Gastrocnemius medialis (tissue), 4 donors: ENCODE measurements at places on chromosomes 6 and 20. TPM values are rescaled to one million over a fixed set of nuclear protein-coding genes. Genes with fewer than 3 reads are reported as not detected.

APOBEC2 gene
- 97.2 TPM for total RNA-seq

DNA sequence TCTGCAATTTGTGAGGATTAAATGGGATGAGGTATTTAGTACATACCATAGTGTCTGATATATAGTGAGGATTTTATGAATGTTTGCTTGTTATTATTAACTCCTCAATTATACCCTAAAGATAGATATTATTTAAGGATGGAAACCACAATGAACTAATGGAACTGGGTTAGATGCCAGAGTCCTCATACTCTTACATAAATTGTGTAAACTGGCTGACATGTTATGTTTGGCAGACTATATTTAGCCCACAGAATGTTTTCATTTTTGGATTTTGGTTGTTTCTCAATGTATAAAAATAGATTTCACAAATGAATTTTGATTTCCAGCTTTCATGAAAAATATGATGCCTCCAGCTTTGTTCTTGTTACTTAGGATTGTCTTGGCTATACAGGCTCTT is 37.6 kb downstream of the HTR1B start:
- H3K4me1 ChIP-seq = no peaks in the 10 kb centered on the region
- no peak for DNase-seq
- H3K27ac ChIP-seq = no peak overlapping the region
- no peaks in the 10 kb centered on the region for H3K27me3 ChIP-seq
- H3K36me3 ChIP-seq = no peaks in the 10 kb centered on the region

DNA sequence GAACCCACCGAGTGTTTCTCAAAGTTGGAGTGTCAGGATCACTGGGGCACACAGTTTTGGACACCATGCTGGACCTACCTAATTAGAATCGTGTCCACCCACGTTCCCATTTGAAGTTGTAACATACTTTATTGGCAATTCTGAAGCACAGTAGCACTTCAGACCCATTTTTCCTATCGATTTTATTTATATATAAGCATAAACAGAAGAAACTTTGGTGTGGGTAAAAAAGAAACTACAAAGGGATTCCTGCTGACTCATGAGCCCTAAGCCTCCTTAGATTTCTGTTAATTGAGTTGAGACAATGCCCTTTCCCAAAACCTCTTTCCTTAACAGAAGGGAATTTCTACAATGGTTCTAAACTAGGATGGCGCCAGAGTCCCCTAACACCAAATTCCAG is 398.0 kb downstream of the CDKAL1 start:
- H3K36me3 ChIP-seq = no peaks in the 10 kb centered on the region
- H3K4me3 ChIP-seq = no peak overlapping the region
- no peaks in the 10 kb centered on the region for H3K27me3 ChIP-seq
- no peaks in the 10 kb centered on the region for H3K4me1 ChIP-seq
- H3K27ac ChIP-seq = no peak overlapping the region

- DNase-seq = no peak
- H3K4me3 ChIP-seq = no peak overlapping the region
- no peaks in the 10 kb centered on the region for H3K27me3 ChIP-seq
- no peaks in the 10 kb centered on the region for H3K4me1 ChIP-seq
- no peak overlapping the region for H3K27ac ChIP-seq
Measured at GRCh38 chr20:19041787-19042186, 170.7 kb upstream of the SLC24A3 start.

- no peak overlapping the region for H3K4me3 ChIP-seq
- no peaks in the 10 kb centered on the region for H3K27me3 ChIP-seq
- DNase-seq = no peak
- H3K4me1 ChIP-seq = no peaks in the 10 kb centered on the region
- H3K27ac ChIP-seq = no peak overlapping the region
Measured at GRCh38 chr6:6772751-6773150, 184.2 kb downstream of the LY86 start.

DNA sequence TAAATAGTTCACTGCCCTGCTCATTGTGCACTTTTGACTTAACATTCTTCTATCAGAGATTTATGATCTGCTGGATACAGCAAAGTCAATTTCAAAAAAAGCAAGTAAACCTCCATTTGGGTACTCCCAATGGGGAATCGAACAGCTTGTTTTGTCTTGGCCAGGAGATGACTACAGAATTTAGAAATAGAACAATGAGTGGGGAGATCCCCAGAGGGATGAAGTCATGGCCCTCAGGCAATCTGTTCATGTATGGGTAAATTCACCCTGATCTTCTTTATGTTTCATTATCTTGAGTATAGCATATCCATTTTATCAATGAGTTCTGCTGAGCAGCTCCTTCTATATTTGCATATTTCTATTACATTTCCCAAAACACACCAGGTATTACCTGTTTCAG is 1681.9 kb downstream of the HACE1 start:
- no peak for DNase-seq
- H3K4me1 ChIP-seq = no peaks in the 10 kb centered on the region
- H3K4me3 ChIP-seq = no peak overlapping the region
- H3K36me3 ChIP-seq = no peaks in the 10 kb centered on the region
- no peaks in the 10 kb centered on the region for H3K27me3 ChIP-seq

DNA sequence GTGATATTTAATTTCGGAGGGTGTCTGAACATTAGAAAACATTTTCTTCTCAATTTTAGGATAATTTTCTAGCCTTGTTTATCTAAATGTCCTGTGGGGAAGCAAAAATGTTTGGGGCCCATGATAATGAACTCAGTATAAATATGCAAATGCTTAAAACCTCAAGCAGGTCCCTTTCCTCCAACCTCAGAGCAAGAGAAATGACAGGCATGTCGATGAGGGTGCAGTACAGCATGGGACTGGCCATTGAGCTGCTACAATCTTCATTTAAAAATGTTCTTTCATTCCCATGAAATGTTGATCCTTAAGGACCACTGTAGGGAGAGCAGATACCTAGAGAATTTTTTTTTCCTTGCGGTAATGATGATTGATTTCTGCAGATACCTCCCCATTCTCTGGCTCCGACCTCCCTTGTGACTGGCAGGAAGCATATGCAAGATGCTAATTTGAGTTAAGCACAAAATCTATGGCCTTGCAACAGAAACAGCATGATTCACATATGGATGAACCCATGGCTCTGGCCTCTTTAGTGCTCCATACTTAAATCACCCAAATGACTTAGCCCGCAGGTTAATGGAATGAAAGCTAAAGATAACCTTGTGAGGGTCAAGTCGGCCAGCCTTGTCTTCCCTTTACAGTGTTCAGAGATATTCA is 243.3 kb downstream of the SOX4 start:
- no peak overlapping the region for H3K4me3 ChIP-seq
- H3K4me1 ChIP-seq = no peaks in the 10 kb centered on the region
- no peak overlapping the region for H3K27ac ChIP-seq
- DNase-seq = no peak

DNA sequence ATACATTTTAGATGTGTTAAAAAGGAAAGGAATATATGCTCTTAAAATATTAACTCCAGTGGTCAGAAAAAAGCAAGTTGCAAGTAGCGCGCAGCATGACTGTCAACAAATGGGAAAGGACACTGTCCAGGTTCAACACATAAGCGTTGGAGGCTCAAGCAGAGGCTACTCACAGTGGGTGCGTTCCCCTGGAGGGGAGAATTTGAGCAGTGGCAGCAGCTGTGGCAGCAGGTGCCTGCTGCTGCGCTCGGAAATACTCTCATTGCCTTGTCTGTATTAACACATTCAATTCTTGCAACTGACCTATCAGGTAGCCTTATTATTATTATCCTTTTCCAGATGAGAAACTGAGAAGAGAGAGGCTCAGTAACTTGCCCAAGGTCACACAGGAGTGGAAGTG is 21.9 kb upstream of the CCN6 start:
- H3K27ac ChIP-seq = no peak overlapping the region
- no peak overlapping the region for H3K4me3 ChIP-seq
- DNase-seq = no peak
- no peaks in the 10 kb centered on the region for H3K27me3 ChIP-seq
- H3K4me1 ChIP-seq = peaks cover 2% of the 10 kb centered on the region
- H3K36me3 ChIP-seq = no peaks in the 10 kb centered on the region

DNA sequence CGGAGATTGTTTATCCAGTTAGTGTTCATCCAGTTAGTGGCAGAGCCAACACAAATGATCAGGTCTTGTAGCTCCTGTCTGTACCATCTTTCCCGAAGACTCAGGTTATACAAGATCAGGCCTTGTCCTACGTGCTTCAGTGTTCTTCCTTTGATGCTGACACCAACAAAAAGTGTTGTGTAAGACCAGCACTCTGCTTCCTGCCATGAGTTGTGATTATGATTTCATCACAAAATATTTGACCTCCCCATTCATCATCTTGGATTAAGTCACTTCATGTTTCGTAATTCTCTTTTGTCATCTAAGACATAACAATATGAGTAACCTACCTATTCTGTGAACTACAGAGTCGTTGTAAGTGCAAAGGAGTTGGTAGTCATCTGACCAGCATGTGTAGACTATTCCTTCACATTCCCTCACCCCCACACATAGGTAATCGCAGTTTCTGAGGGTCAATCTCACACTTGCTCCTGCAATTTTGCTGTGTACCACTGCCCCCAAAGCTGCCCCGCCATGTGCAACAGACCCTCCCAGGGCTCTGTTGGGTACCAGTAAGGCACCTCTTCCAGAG is 135.6 kb upstream of the SLC22A23 start:
- no peak overlapping the region for H3K27ac ChIP-seq
- no peak overlapping the region for H3K4me3 ChIP-seq
- no peak for DNase-seq
- H3K27me3 ChIP-seq = no peaks in the 10 kb centered on the region

GRCh38 chr6:139369568-139370282 is 4.7 kb downstream of the CITED2 start:
- H3K27me3 ChIP-seq = no peaks in the 10 kb centered on the region
- peaks cover 24% of the 10 kb centered on the region for H3K4me1 ChIP-seq
- peak overlapping the region; percentile 87 for H3K4me3 ChIP-seq
- peak overlapping the region; percentile 96 for H3K27ac ChIP-seq

- H3K4me1 ChIP-seq = no peaks in the 10 kb centered on the region
- no peak overlapping the region for H3K4me3 ChIP-seq
- no peaks in the 10 kb centered on the region for H3K27me3 ChIP-seq
- H3K36me3 ChIP-seq = no peaks in the 10 kb centered on the region
Measured at GRCh38 chr20:15653396-15654207, 919.6 kb downstream of the KIF16B start.

COL12A1 gene
- 24.2 TPM for total RNA-seq

GRCh38 chr6:43264599-43265145 is 21.4 kb downstream of the TTBK1 start:
- DNase-seq = no peak
- H3K27me3 ChIP-seq = peaks cover 7% of the 10 kb centered on the region
- H3K27ac ChIP-seq = no peak overlapping the region
- H3K36me3 ChIP-seq = no peaks in the 10 kb centered on the region

ECI2 gene
- total RNA-seq = 89.1 TPM

GRCh38 chr6:44386929-44387345 is 569 bp upstream of the CDC5L start:
- H3K27ac ChIP-seq = peak overlapping the region; percentile 97
- no peaks in the 10 kb centered on the region for H3K36me3 ChIP-seq
- peak overlapping the region; percentile 96 for H3K4me3 ChIP-seq
- no peak for DNase-seq

SLC52A3 gene
- 0.15 TPM for total RNA-seq

- no peaks in the 10 kb centered on the region for H3K27me3 ChIP-seq
- peaks cover 5% of the 10 kb centered on the region for H3K4me1 ChIP-seq
- DNase-seq = no peak
- no peaks in the 10 kb centered on the region for H3K36me3 ChIP-seq
Measured at GRCh38 chr6:18269253-18269652, 4.9 kb upstream of the DEK start.

SMIM29 gene
- 36.5 TPM for total RNA-seq

ELOVL2 gene
- 1.1 TPM for total RNA-seq

KCNB1 gene
- total RNA-seq = 7.6 TPM

DNA sequence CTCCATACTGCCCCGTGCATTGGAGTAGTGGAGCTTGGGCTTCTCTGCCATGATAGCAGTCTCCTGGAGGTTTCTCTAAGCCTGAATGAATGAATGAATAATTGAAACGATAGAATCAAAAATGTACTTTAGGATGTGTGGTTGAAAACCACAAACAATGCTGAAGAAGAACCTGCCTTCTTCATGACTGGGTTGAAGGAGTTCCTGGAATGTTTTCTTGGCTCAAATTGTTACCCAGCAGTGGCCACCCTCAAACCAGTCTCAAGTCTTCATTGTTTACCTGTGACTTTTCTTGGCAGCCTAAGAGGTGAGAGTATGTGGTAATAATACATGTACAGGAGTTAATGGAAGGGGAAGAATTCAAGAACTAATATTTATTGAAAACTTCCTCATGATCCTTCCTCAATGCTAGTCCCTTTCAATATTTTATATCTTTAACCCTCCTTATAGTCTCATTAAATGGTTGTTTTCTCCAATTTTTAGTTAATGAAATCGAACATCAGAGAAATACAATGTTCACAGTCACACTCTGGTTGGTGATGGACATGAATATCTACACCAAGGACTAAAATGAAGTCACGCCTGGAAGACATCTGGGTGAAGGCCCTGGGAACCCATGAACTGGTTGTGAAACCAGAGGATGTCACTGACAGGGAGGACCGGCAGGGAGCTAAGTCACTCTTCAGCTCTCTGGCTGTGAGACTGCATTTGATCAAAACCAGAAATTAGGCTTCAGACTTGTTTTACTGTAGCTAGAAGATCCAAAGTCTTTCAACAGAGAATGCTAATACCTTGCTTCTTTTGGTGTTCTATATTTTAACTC is at the start of gene GSTA5:
GSTA5 (minus strand) TSS at position 51 of the 823 bp plus-strand sequence.
- H3K4me1 ChIP-seq = no peaks in the 10 kb centered on the region
- H3K36me3 ChIP-seq = no peaks in the 10 kb centered on the region
- no peaks in the 10 kb centered on the region for H3K27me3 ChIP-seq
- H3K4me3 ChIP-seq = no peak within 1 kb of the TSS
- no peak within 1 kb of the TSS for H3K27ac ChIP-seq

ZNF391 gene
- total RNA-seq = 0.10 TPM

- no peaks in the 10 kb centered on the region for H3K36me3 ChIP-seq
- peaks cover 9% of the 10 kb centered on the region for H3K4me1 ChIP-seq
- no peaks in the 10 kb centered on the region for H3K27me3 ChIP-seq
- H3K27ac ChIP-seq = no peak overlapping the region
Measured at GRCh38 chr6:5871296-5871695, 135.4 kb downstream of the NRN1 start.

DNA sequence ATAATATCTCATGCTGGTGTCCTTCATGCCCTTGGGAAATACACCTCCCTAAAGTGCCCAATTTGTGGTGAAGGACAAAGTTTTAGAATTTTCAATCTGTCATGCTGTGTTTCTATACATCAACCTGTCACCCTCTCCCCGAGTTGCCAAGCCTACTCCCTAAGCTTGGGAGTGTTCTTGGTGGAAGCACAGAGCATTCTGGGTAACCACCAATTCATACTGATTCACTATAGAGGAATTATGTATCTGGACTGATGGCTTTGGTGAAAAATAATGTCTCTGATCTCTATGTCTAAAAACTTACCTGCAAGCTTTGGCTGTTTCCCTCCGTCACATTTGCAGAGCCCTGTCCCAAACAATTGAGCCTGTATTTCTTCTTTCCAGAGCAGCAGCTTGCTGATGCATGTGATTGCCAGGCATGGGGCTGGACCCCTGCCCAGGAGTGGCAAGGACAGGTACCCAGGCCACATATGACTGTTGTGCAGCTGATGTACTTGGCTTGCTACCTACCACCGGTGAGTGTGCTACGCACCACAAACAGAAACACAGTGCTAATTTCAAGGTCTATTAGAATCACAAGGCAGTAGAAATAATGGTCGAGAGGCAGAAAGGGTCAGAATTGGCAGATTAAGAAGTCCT is 202.8 kb upstream of the CITED2 start:
- peak; percentile 14 for DNase-seq
- H3K27me3 ChIP-seq = no peaks in the 10 kb centered on the region
- H3K27ac ChIP-seq = no peak overlapping the region
- H3K36me3 ChIP-seq = no peaks in the 10 kb centered on the region
- peaks cover 6% of the 10 kb centered on the region for H3K4me1 ChIP-seq
- no peak overlapping the region for H3K4me3 ChIP-seq
